Panc1 (cell line): ENCODE measurements at places on chromosomes 16 and 17. TPM values are rescaled to one million over a fixed set of nuclear protein-coding genes. Genes with fewer than 3 reads are reported as not detected.

IGSF6 gene
- 0.23 TPM for total RNA-seq

GRCh38 chr16:60463986-60464385 lies 1572.3 kb downstream of the CDH8 start:
- no peak for DNase-seq

- DNase-seq = no peak
Observed at GRCh38 chr16:72072514-72073342, 9.7 kb downstream of the HPR start.

DNA sequence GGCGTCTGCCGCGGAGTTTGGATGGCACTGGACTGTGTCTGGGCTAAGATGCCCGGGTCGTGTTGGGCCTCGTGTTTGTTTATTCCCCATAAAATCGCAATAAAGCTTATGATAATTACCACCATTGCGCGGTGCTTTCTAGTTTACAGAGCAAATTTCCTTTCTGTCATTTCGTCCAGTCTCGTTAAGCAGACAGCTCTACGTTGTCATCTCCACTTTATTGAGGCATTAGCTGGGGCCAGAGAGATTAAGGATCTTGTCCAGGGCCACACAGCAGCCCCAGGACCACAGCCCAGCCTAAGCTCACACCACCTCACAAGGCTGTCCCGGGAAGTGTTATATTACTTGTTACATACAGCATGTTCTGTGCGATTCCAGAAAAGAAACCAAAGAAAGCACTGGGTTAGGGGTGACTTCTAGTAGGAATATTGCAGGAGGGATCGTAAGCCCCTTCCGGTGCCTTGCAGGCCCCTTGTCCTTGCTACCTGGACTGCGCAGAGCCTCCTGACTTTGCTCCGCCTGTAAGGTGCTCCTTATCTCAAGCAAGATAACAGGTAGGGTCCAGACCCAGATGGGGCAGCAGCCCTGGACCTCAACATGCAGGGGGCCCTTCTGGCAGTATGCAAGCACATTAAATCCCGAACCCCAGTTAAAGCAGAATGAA lies 6.3 kb downstream of the NOS2 start:
- DNase-seq = no peak

DNA sequence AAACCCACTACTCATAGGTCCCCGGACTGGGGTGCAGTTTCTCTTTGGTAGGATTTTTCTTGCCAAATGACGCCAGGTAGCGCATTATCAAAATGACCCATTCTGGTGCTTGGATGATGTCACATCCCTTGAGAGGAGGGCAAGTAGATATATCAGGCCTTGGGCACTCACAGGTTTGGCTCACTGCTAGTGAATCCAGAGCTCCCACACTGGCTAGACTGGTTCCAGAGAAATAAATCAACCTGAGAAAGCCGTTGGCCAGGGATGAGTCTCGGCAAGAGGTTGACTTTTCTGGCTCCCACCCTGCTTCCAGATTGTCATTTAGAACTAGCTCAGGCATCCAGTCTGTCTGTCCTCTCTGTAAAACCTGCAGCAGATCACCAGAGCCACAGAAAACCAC lies 188.4 kb upstream of the MAF start:
- no peak for DNase-seq
